SJSA1 (cell line): ENCODE measurements at places on chromosomes 1 and 21. TPM values are rescaled to one million over a fixed set of nuclear protein-coding genes. Genes with fewer than 3 reads are reported as not detected.

The ZFP69 gene
- 4.9 and 5.6 TPM in 2 replicates for total RNA-seq

The TTLL10 gene
- total RNA-seq = not detected in 2 replicates

DNA sequence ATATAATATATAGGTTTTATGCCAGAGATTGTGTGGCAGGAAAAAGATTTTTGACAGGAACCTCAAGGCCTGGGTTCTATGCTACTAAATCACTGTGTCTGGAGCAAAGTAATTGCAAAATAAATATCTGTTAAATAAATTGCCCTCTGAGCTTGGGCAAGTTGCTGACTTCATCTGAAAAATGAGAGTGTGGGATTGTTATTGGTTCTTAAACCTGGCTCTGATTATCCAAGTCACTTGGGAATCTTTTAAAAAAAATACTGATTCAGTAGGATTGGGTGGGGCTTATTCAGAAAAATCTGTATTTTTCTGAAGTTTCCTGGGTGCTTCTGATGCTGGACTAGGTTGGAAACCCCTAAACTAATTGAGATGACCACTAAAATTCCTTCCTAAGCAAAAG is 174.1 kb upstream of the SGIP1 start:
- H3K27me3 ChIP-seq = no peaks in the 10 kb centered on the region
- H3K27ac ChIP-seq = no peak overlapping the region
- H3K4me3 ChIP-seq = no peak overlapping the region
- peaks cover 52% of the 10 kb centered on the region for H3K36me3 ChIP-seq
- no peak for DNase-seq
- H3K4me1 ChIP-seq = peaks cover 28% of the 10 kb centered on the region

- H3K27ac ChIP-seq = no peak overlapping the region
- no peak for DNase-seq
- no peak overlapping the region for H3K4me3 ChIP-seq
- no peaks in the 10 kb centered on the region for H3K4me1 ChIP-seq
- H3K36me3 ChIP-seq = no peaks in the 10 kb centered on the region
These were observed 125.1 kb upstream of the KCND3 start for GRCh38 chr1:112114540-112114939.

- no peak for DNase-seq
- H3K4me1 ChIP-seq = no peaks in the 10 kb centered on the region
- 0 out of 2 replicates have a peak, but pooled peaks cover 5% of the 10 kb centered on the region for H3K27me3 ChIP-seq
- H3K36me3 ChIP-seq = no peaks in the 10 kb centered on the region
- H3K27ac ChIP-seq = no peak overlapping the region
These were observed 387.2 kb downstream of the PTPRU start for GRCh38 chr1:29623501-29623900.
